Thyroid gland (tissue), 4 donors: ENCODE measurements at places on chromosomes 2 and 18. TPM values are rescaled to one million over a fixed set of nuclear protein-coding genes. Genes with fewer than 3 reads are reported as not detected.
A peak's percentile ranks its signal among the peaks of the same experiment; 100 is the strongest.

GRCh38 chr2:140401056-140401455, 1620.9 kb upstream of the NXPH2 start:
- DNase-seq = no peak
- no peaks in the 10 kb centered on the region for H3K27me3 ChIP-seq
- H3K36me3 ChIP-seq = no peaks in the 10 kb centered on the region
- H3K27ac ChIP-seq = no peak overlapping the region
- H3K4me1 ChIP-seq = no peaks in the 10 kb centered on the region

DNA sequence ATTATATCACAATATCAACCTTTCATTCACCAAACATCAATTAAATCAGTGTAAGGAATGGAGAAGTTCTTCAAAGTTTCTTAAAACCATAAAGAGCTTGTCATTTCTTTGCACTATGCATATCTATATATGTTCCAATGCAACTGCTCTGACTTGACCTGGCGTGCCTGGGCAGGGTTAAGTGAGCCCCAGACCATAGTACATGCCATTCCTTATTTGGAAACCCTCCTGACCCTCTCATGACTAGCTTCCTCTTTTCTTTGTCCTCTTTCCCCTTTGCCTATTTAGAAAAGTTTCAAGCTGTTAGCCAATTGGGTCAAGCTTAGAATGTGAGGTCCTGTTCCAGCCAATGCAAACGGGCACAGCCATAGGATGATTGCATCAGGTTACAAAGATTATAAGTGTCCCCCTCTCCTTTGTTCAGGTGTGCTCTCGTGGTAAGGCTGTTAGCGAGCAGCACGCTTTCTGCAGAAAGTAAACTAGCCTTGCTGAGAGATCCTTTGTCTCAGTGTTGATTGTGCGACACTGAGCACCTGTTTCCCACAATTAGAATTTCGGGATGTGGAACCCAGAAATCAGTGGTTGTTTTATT, 78.2 kb upstream of the UXS1 start:
- no peaks in the 10 kb centered on the region for H3K27me3 ChIP-seq
- peaks cover 7% of the 10 kb centered on the region for H3K4me1 ChIP-seq
- H3K36me3 ChIP-seq = no peaks in the 10 kb centered on the region
- DNase-seq = no peak
- no peak overlapping the region for H3K4me3 ChIP-seq

Gene CCDC148
- 4.6 TPM for total RNA-seq

- H3K4me3 ChIP-seq = no peak overlapping the region
- H3K36me3 ChIP-seq = no peaks in the 10 kb centered on the region
- DNase-seq = no peak
- no peak overlapping the region for H3K27ac ChIP-seq
- H3K27me3 ChIP-seq = no peaks in the 10 kb centered on the region
Measured at GRCh38 chr18:58755304-58756010, 84.2 kb downstream of the MALT1 start.

Gene ARMC9
- 30.7 TPM for total RNA-seq

GRCh38 chr2:205500065-205500464, 182.2 kb upstream of the NRP2 start:
- H3K27me3 ChIP-seq = no peaks in the 10 kb centered on the region
- H3K4me1 ChIP-seq = peaks cover 3% of the 10 kb centered on the region
- H3K27ac ChIP-seq = no peak overlapping the region

- DNase-seq = no peak
- no peak overlapping the region for H3K27ac ChIP-seq
- no peak overlapping the region for H3K4me3 ChIP-seq
- no peaks in the 10 kb centered on the region for H3K27me3 ChIP-seq
- H3K4me1 ChIP-seq = no peaks in the 10 kb centered on the region
Measured at GRCh38 chr2:40740419-40740818, 288.5 kb upstream of the SLC8A1 start.

Gene EMILIN2
- total RNA-seq = 29.9 TPM

GRCh38 chr18:72207280-72207679, 336.9 kb downstream of the CBLN2 start:
- H3K27me3 ChIP-seq = no peaks in the 10 kb centered on the region
- peak; percentile 7 for DNase-seq

DNA sequence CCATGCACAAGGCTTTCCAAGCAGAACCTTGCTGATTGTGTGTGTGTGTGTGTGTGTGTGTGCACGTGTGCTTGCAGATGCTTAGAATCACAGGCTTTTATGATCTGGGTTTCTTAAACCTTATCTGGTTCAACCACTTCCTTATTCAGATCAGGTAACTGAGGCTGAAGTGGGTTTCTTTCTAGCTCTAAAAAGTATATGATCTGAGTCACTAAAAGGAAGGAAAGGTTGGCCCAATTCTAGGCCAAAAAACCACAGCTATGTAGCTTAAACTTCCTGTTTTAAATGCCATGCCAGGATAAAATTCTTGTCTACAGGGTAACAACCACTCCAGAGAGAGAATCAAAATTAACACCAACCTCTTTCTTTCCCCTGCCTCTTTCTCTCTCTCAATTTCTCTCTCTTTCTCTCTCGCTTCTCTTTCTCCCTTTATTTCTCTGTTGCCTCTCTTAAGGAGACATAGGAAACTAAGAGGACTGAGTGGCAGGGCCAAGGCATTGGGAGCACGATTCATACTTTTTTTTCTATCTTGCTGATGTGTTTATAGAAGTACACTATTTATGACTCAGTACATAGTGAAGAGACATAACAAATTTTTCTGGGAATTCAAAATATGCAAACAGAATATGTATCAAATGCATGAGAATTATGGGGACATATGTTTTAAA, 140.3 kb downstream of the TRIB2 start:
- no peaks in the 10 kb centered on the region for H3K4me1 ChIP-seq
- H3K4me3 ChIP-seq = no peak overlapping the region
- DNase-seq = no peak
- H3K27me3 ChIP-seq = no peaks in the 10 kb centered on the region
- no peak overlapping the region for H3K27ac ChIP-seq
- H3K36me3 ChIP-seq = no peaks in the 10 kb centered on the region

Gene FBXO36
- 8.9 TPM for total RNA-seq

Gene CRACDL
- 7.0 TPM for total RNA-seq

Gene PPP4R1
- total RNA-seq = 104 TPM
